Right atrium auricular region (tissue), 2 donors: ENCODE measurements at places on chromosomes 11 and 22.

DNA sequence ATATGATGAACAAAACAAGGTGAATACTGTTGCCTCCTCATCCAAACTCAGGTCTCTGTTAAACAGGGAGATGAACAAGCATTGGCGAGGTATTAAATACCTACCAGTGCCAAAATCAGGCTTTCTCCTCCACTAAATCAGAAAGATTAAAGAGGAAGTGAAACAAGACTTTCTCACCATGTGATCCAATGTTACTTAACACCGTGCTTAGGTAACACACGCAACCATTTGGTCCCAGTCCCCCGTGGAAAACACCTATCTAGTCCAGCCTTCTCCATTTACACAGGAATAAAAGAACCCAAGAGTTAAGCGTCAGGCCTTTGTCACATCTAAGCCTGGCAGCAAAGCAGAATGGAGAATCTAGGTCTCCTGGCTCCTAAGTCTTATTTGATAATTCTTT lies 34.5 kb downstream of the TENM4 start:
- DNase-seq, result no peak

- no peak for DNase-seq
These were observed 23.5 kb downstream of the SUN2 start for GRCh38 chr22:38732251-38732815.

DNA sequence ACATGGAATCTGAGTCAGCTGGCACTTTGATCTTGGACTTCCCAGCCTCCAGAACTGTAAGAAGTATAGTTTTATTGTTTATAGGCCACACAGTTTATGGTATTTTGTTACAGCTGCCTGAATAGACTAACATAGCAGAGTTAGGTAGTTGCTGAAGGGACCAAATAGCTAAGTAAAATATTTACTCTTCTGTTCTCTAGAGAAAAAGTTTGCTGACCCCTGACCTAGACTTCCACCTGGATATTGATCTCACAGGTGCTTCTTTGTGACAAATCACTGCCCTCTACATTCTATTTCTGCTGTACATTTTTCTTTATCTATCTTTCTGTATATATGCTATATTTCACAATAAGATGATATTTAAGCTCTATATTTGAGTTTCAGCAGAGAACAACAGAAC lies 212.5 kb downstream of the CSNK2A3 start:
- no peak for DNase-seq

DNA sequence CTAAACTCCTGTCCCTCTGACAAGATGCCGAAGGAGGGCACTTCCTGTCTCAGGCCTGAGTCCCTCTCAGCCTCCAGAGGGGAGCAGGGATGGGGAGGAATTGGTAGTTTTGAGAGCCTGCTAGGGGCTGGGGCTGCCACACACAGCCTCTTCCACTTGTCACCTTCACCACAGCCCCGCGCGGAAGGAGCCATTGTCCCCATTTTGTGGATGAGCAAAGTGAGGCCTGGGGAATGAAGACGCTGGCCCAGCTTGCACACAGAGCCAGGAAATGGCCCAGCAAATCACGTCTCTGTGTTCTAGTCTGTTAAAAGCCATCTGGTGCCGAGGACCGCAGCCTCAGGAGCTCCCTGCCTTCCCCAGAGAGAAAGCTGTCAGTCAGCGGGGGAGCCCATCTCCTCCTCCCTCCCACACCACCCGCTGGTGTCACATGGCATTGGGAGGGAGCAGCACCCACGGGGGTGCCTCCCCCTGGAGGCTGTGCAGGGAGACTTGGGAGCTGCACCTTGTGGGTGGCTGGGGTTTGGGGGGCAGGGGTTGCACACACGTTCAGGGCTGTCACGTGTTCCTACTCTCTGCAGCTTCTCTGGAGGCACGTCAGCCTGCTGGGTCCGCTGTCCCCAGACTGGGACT lies 34.6 kb downstream of the RASD2 start:
- DNase-seq, result no peak

DNA sequence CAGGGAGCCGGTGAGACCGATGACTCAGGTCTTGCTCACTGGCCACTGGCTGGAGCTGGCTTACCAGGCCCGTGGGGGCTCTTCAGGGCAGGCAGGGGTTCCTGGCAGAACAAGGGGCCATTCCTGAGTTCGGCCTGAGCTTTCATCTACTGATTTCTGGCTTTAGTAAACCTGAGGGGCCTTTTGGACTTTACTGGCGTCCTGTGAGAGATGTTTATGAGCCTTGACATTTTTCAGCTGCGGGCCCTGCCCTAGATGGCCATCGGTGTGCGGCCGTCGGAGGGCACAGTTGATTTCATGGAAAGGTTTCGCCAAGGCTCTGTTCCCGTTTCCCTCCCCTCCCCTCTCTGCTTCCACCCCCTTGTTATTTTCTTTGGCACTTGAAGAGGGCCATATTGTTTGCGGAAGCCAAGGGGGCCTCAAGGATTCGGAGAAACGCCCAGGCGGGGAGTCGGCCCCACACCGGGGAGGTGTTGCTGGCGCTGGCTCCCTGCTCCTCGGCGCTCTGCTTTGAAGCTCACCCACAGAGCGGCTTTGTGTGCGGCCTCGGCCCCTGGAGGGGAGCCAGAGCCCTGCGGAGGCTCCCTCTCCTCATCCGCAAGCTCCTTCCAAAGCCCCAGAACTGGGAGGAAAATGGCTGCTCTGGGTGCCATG lies 17.7 kb downstream of the ELF5 start:
- no peak for DNase-seq

- no peak for DNase-seq
These were observed 31.4 kb downstream of the RSPH14 start for GRCh38 chr22:23110190-23110921.

DNA sequence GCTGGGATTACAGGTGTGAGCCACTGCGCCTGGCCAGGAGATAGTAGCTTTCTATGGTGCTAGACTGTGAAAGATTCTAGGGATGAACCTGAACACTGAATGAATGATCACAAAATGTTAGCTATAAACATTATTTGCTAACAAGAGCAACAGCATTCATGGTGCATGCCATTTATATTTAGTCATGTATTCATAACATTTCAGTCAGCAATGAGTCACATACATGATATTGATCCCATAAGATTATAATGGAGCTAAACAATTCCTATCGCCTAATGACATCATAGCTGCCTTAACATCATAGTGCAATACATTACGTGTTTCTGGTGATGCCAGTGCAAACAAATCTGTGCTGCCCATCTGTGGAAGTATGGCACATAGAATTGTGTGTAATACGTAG lies 164.1 kb downstream of the ARHGAP42 start:
- no peak for DNase-seq

DNA sequence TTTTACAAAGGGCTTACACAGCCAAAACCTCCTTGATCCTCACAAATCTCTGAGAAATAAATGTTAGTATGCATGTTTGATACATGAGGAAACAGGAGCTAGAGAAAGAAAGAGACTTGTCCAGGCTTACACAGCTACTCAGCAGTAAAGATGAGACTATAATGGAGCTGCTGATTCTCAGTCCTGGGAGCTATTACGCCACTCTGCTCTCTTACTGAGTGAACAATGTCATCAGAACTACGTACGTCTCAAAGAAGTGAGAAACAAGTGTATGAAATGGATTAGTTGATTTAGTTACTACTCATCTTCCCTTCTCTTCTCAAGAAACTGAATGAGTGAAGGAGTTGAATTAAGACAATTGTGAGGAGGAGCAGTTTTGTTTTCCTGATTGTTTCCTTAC lies 12.3 kb downstream of the MS4A6E start:
- DNase-seq, result no peak

DNA sequence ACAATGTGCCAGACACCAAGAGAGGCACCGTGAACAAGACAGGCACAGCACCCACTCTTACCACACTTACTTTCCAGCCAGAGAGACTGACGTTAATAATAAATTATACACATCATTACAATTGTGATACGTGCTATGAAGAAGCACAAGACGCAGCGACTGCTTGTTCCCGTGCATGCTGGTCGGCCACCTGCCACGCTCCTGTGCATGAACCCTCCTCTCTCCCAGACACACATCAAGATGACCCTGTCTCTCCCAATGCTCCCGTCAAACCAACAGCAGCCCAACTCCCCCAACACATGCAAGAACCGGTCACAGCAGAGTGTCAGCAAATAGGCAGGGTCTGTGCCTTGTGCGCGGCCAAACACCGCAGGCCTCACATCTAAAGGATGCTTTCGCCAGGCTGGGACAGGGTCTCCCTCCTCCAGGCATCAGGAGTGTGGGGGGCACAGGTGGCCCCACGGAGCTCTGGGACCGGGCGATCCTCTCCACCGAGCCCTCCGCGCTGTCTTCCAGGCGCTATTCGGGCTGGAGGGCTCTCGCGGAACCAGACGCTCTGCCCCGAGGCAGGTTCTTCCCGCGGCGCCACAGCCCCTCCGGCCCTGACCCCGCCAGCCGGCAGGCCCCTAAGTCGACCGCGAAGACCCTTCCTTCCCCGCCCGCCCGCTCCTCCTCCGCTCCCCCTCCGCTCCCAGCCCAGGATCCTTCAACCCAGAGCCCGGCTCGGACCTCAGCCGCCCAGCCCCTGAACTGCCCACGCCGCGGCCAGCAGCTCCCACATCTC lies 533 bp downstream of the SERGEF start:
- peak; percentile 59 for DNase-seq

- DNase-seq, result no peak
These were observed 15.8 kb downstream of the SLC25A17 start for GRCh38 chr22:40803321-40803720.

GRCh38 chr11:91840640-91841240 lies 383.9 kb upstream of the FAT3 start:
- no peak for DNase-seq
